ENCODE measurements at places on chromosomes 4 and X.
A peak's percentile ranks its signal among the peaks of the same experiment; 100 is the strongest.

DNA sequence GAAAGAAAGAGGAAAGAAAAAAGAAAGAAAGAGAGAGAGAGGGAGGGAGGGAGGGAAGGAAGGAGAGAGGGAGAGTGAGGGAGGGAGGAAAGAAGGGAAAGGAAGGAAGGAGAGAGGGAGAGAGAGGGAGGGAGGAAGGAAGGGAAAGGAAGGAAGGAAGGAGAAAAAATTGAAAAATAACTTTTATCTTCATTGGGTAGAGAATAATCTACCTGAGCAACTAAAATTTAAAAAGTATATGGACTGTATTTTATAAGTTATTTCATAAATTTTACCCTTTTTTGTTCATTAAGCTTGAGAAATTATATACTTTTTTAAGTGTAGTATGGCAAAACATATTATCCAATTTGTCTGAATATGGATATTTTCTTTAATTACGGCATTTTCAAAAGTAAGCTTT, 32.0 kb downstream of the ARSJ start:
- DNase-seq: no peak

- DNase-seq: no peak
These were observed 547.0 kb upstream of the NDST4 start for GRCh38 chr4:115660465-115660864.

DNA sequence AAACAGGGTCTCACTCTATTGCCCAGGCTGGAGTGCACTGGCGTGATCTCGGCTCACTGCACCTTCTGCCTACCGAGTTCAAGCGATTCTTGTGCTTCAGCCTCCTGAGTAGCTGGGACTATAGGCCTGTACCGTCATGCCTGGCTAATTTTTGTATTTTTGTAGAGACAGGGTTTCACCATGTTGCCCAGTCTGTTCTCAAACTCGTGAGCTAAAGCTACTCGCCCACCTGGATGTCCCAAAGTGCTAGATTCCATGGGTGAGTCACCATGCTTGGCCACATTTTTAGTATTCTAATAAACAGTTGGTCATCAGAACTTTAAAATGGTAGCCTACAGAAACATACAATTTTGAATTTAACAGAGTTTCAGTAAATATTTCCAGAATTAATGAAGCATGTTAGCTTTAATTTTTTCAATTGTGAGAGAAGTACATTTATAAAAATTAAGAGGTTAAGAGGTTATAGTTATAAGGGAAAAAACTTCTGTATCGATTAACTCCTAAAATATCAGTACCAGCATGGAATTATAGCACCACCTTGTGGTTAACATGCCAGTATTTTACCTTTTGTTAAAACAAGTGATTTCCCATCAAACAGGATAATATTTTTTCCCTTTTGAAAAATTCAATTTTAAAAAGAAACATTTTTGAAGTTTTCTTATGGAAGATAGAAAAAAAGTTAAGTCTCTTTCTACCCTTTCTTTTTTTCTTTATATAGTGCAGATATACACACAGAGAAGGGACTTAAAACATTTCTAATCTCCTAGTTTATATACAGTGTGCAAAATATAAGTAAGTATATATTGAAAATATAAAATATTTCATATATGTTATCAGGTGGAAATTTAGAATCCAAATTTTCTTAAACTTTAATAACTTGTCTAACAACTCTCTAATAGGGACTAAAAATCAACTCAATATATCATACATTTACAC, 35.4 kb downstream of the CEP44 start:
- peak; percentile 20 for DNase-seq

DNA sequence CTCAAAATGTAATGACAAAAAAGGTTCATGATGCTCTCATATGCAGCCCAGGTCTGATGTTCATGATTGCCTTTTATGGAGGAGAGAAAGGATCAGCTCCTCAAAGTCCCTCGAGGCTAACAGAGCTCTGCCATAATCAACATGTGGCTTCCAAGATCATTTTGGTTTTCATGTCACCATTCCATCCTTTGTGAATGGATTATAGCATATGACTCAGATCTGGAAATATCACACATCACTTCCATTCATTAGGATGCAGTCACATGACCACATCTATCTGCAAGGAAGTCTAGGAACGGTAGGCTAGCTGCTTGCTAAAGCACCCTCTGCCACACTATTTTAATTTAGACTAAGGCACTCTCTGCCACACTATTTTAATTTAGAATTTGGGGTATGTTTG, 77.6 kb downstream of the COX18 start:
- no peak for DNase-seq

- DNase-seq: no peak
These were observed 353.0 kb downstream of the FBXO8 start for GRCh38 chr4:173930329-173930967.

- DNase-seq: no peak
These were observed 10.8 kb downstream of the HTRA3 start for GRCh38 chr4:8280158-8280875.

- DNase-seq: no peak
These were observed 21.1 kb downstream of the PNMA6E start for GRCh38 chrX:153379971-153380581.

Data from fibroblast of skin of left quadriceps (primary cell).